ENCODE measurements at places on chromosomes 4 and X. TPM values are rescaled to one million over a fixed set of nuclear protein-coding genes. Genes with fewer than 3 reads are reported as not detected.

Gene TCP11X1
- not detected for total RNA-seq

Gene GUCY2F
- total RNA-seq: not detected

Gene ZNF185
- 0.43 TPM for total RNA-seq

Gene BCORL1
- 5.3 TPM for total RNA-seq

Gene TCEAL6
- total RNA-seq: not detected

Gene SLC9B1
- 1.4 TPM for total RNA-seq

Gene LEF1
- total RNA-seq: not detected

Gene MTMR8
- 4.6 TPM for total RNA-seq

- peaks cover 11% of the 10 kb centered on the region for H3K4me1 ChIP-seq
- no peak for DNase-seq
- no peak overlapping the region for H3K27ac ChIP-seq
- H3K27me3 ChIP-seq: no peaks in the 10 kb centered on the region
- no peak overlapping the region for H3K4me3 ChIP-seq
Observed at GRCh38 chr4:40281913-40282312, 53.2 kb upstream of the CHRNA9 start.

DNA sequence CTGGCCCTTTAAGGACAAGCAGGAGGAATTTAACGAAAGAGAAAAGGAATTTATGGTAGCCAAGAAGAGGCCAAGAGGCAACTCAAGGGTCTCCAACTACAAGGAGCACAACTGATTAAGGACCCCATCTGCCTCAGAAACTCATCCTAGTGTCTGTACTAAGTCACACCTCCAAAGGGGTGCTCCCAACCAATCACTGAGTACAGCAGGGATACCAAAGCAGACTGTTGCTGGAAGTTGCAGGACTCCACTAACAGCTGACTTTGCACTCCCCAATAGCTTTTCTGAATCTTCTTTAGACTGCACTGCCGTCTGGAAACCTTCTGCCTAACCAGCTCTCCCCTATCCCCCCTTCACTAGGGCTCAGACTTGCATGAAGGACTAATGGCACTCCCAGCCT is 50.6 kb downstream of the ATP11C start:
- no peaks in the 10 kb centered on the region for H3K36me3 ChIP-seq
- H3K27ac ChIP-seq: no peak overlapping the region
- H3K4me3 ChIP-seq: no peak overlapping the region
- DNase-seq: no peak

DNA sequence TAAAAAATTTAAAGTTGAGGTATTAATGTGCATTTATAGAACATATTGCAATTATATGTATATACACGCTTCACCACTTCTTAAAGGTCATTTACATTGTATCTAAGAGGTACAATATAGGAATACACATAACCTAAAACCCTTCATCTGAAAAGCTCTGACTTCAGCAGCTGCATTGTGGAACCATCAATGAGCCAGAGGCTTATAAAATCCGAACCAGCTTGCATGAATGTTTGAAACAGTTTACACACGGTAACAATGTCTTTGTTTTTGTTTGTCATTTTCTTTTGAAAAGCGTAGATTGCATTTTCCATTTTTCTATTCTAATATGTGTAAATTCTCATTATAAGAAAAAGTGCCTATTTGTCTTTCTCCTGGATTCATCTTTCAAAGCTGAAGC is 221.6 kb downstream of the DCLK2 start:
- no peak overlapping the region for H3K4me3 ChIP-seq
- no peak for DNase-seq
- H3K27me3 ChIP-seq: no peaks in the 10 kb centered on the region
- H3K27ac ChIP-seq: no peak overlapping the region
- no peaks in the 10 kb centered on the region for H3K36me3 ChIP-seq

DNA sequence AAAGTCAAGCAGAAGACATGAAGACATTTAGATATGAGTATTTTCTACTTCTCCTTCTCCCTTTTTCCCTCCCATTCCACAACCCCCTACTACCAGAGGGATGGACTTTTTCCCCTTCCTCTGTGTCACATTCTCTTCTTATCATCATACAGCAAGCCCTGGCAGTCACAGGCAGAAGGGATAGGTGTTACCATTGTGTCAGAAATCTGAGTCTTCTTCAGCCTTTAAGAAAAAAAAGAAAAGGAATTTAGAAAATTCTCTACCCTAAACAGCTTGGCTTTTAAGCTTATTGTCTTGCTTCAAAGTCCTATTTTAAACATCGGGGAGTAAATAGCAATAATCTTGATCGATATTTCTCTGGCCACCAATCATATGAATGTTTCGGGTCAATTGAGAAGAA is 30.9 kb upstream of the ADH1C start:
- H3K27me3 ChIP-seq: no peaks in the 10 kb centered on the region
- no peaks in the 10 kb centered on the region for H3K36me3 ChIP-seq

- no peaks in the 10 kb centered on the region for H3K4me1 ChIP-seq
- H3K4me3 ChIP-seq: no peak overlapping the region
- H3K27ac ChIP-seq: no peak overlapping the region
- no peak for DNase-seq
- no peaks in the 10 kb centered on the region for H3K27me3 ChIP-seq
Observed at GRCh38 chrX:70025464-70025863, 24.3 kb downstream of the AWAT2 start.

DNA sequence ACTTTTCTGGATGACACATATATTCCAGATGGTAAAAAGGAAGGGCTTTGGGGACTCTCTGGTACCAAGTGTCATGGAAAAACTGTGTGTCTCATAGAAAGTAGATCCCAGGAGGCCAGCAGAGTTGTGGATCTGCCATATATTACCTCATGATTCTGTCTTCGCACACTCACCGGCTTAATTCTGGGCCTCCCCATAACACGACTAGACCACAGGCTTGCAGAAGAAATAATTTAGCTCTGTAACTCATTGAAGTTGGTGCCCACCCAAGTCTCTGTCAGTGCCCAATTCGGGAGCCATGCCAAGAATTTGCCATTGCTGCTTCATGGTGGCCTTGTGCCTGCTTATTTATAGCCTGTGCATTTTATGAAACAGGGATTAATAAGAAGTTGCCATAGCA is 104.5 kb downstream of the AR start:
- no peaks in the 10 kb centered on the region for H3K27me3 ChIP-seq
- H3K27ac ChIP-seq: no peak overlapping the region
- no peaks in the 10 kb centered on the region for H3K36me3 ChIP-seq
- no peak for DNase-seq
- H3K4me1 ChIP-seq: no peaks in the 10 kb centered on the region

DNA sequence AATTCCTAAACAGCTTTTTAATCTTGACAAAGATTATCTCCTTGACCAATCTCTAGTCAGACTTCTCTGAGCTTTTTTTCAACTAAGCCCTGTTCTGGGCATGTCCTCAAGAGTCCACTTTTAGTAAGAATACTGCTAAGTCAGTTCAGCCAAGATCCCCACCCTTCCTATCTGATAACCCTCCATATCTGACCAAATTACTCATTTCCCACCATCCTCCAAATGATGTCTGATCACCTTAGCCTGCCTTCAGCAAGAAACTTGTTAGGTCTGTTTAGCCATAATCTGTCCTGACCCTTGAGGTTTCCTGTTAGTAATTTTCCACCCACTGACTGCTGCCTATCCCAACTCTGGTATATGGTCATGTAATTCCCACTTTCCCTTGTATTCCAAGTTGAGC is 65.2 kb downstream of the FAM13A start:
- no peaks in the 10 kb centered on the region for H3K36me3 ChIP-seq
- no peaks in the 10 kb centered on the region for H3K27me3 ChIP-seq
- H3K4me1 ChIP-seq: no peaks in the 10 kb centered on the region
- no peak for DNase-seq
- H3K4me3 ChIP-seq: no peak overlapping the region

DNA sequence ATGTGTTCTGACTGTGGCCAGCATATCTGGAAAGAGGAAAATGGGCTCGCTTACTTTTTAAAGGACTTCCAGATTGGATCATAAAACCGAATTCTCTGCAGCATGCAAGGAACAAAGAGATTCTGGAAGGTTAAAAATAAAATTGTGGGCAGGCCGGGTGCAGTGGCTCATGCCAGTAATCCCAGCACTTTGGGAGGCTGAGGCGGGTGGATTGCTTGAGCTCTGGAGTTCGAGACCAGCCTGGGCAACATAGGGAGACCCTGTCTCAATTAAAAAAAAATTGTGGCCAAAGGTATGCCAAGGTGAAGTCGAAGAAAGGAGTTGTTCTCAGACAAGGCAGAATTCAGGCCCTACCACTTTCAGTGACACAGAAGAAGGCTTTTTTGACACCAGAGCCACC is 37.8 kb downstream of the NELFA start:
- H3K27ac ChIP-seq: no peak overlapping the region
- no peak for DNase-seq
- no peaks in the 10 kb centered on the region for H3K27me3 ChIP-seq
- H3K36me3 ChIP-seq: peaks cover 10% of the 10 kb centered on the region

GRCh38 chr4:73340917-73341316 is 63.2 kb upstream of the ALB start:
- H3K36me3 ChIP-seq: no peaks in the 10 kb centered on the region
- H3K27me3 ChIP-seq: no peaks in the 10 kb centered on the region
- H3K27ac ChIP-seq: no peak overlapping the region
- peaks cover 6% of the 10 kb centered on the region for H3K4me1 ChIP-seq
- no peak for DNase-seq
- H3K4me3 ChIP-seq: no peak overlapping the region

- H3K27ac ChIP-seq: no peak overlapping the region
- H3K36me3 ChIP-seq: no peaks in the 10 kb centered on the region
- no peak overlapping the region for H3K4me3 ChIP-seq
Observed at GRCh38 chr4:89308161-89308500, 531 bp upstream of the GPRIN3 start.

DNA sequence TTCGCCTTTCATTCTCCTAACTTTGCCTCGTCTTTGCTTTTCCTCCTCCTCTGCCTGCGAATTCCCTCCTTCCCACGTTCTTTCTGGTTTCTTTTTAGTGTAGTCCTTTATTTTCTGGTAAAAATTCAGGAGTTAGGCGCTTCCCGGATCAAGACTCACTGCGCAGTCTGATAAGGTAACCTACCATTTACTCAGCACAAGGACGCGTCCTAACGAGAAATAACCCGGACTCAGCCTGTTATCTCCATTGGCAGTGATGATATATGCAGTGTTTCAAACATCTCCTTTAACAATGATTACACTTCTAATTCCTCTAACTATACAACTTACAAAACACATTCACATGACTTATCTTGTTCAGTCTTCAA is 357 bp upstream of the ETNPPL start:
- no peak for DNase-seq
- no peaks in the 10 kb centered on the region for H3K27me3 ChIP-seq
- H3K27ac ChIP-seq: no peak overlapping the region
- no peaks in the 10 kb centered on the region for H3K36me3 ChIP-seq
- H3K4me3 ChIP-seq: no peak overlapping the region

DNA sequence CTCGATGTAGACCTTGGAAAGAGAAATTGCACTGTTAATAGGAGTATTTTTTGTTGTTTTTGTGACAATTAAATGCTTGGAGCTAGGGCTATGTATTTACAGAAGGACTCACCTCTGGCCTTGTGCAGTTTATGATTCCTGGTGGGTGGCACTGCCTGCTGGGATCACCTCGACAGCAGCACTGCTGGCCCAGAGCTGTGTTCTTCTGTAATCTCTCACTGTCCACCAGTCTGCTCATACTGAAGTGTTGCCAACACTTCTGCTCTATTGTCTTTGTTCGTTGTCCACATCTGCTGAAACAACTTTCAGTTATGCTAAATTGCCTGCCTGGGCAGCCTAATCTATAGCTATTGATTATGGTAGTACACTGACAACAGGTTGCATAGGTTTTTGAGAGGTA is 194.4 kb upstream of the ANK2 start:
- H3K36me3 ChIP-seq: no peaks in the 10 kb centered on the region
- no peaks in the 10 kb centered on the region for H3K27me3 ChIP-seq
- H3K27ac ChIP-seq: no peak overlapping the region
- no peak overlapping the region for H3K4me3 ChIP-seq
- DNase-seq: no peak

DNA sequence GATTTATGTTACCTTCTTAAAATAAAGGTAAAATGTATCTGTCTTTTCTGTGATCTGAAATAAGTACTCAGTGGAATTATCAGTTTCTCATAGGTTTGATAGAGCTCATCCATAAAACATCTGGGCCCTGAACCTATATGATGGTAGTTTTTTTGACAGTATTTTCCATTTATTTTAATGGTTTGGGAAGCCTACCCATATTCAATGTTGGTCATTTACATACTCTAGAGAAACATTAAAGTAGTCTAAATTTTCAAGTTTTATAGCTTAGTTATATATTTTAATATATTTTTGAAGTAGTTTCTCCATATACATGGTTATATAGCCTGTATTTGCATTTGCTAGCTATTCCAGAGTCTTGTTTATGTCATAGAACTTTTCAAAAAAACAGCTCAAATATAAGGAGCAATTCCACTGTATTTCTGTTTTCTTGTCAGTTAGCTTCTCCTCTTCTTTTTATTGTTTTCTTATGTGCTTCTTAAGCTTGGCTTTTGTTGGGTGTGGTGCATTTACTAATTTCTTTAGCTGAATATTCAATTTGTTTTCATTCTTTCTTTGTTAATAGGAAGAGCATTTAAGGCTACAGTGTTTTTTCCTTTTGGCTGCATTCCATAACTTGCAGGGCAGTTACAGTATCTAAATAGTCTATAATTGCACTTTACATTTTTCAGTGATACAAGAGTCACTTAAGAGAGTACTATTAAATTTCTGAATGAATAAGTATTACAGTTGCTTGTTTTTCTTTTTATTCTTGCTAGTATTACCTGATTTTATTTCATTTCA is 181.4 kb downstream of the DKK2 start:
- no peaks in the 10 kb centered on the region for H3K4me1 ChIP-seq
- H3K4me3 ChIP-seq: no peak overlapping the region
- no peaks in the 10 kb centered on the region for H3K36me3 ChIP-seq
- no peaks in the 10 kb centered on the region for H3K27me3 ChIP-seq
- no peak overlapping the region for H3K27ac ChIP-seq
- DNase-seq: no peak

DNA sequence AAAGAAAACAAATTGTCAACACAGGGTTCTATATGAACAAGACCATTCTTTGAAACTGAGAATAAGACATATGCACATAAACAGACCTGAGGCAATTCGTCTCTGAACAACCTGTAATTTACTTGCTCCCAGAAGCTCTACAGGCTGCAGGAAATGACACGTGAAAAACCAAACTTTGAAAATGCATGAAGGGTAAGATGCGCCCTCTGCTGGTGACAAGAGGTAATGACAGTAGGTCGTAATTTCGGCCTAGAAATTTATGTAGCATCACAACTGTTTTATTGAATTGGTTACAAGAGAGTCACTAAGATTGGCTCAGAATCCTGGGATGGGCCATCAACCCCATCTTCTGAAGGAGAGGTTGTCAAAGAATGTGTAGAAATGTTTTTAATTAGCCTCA is 276.5 kb downstream of the PPP4R3C start:
- no peaks in the 10 kb centered on the region for H3K4me1 ChIP-seq
- H3K4me3 ChIP-seq: no peak overlapping the region
- peak; percentile 84 for DNase-seq
- H3K27me3 ChIP-seq: no peaks in the 10 kb centered on the region
- no peaks in the 10 kb centered on the region for H3K36me3 ChIP-seq

- H3K27ac ChIP-seq: no peak overlapping the region
- peaks cover 10% of the 10 kb centered on the region for H3K4me1 ChIP-seq
- no peak overlapping the region for H3K4me3 ChIP-seq
- H3K27me3 ChIP-seq: no peaks in the 10 kb centered on the region
- no peak for DNase-seq
- no peaks in the 10 kb centered on the region for H3K36me3 ChIP-seq
Observed at GRCh38 chrX:55167124-55167803, 52.9 kb upstream of the PAGE5 start.

- H3K4me3 ChIP-seq: no peak overlapping the region
- H3K36me3 ChIP-seq: no peaks in the 10 kb centered on the region
- no peaks in the 10 kb centered on the region for H3K4me1 ChIP-seq
- H3K27me3 ChIP-seq: no peaks in the 10 kb centered on the region
Observed at GRCh38 chr4:113114884-113115283, 65.4 kb downstream of the ANK2 start.
